ENCODE measurements at places on chromosomes 2 and 18.

DNA sequence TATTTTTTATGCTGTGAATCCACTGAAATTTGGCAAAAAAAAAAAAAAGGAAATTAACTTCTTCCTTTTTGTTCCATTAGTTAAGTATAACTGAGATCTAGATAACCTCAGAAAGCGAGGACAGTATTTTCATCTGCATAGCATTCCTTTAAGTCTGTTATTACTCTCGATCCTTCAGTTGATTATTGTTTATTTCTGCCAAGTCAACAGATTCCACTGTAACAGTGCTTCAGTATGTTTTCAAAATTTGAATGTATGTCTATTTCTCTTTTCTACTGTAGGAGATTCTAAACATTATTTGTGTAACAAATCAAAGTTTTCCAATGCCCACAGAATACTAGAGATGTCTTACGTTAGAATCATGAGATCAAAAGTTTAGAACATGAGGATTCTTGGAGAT is 133.1 kb upstream of the RGPD4 start:
- DNase-seq = no peak

GRCh38 chr2:3207091-3207491 is 170.5 kb downstream of the EIPR1 start:
- DNase-seq = no peak

GRCh38 chr18:30915336-30915988 is 127.1 kb downstream of the DSC3 start:
- DNase-seq = no peak

GRCh38 chr2:85597241-85597640 is 1.7 kb downstream of the RNF181 start:
- DNase-seq = no peak

- DNase-seq = no peak
Observed at GRCh38 chr18:24629921-24630320, 169.5 kb downstream of the HRH4 start.

DNA sequence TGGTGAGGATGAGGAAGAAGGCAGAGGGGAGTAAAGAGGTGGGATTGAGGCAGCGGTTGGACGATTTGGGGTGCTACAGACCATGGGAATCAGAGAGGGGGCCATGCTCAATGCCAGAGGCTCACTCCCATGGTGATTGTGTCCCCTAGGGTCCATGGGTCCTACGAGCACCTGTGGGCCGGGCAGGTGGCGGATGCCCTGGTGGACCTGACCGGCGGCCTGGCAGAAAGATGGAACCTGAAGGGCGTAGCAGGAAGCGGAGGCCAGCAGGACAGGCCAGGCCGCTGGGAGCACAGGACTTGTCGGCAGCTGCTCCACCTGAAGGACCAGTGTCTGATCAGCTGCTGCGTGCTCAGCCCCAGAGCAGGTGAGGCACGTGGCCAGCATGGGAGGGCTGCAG is 5.2 kb downstream of the CAPN10 start:
- DNase-seq = no peak

DNA sequence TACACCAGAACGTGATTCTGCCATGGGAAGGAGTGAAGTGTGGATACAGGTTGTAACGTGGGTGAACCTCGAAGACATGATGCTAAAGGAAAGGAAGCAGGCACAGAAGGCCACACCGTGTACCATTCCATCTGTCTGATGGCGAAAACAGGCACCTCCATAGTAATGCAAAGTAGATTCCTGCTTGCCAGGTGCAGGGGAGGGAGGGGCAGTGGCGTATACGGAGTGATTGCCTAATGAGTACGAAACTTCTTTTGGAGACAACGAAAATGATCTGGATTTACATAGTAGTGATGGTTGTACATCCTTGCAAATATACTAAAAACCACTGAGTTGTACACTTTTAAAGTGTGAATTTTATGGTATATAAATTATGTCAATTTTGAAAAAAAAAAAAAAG is 106.7 kb downstream of the GBX2 start:
- DNase-seq = no peak

- DNase-seq = no peak
Observed at GRCh38 chr2:62178741-62179271, 17.1 kb upstream of the B3GNT2 start.

- DNase-seq = no peak
Observed at GRCh38 chr2:161796192-161796591, 172.0 kb downstream of the SLC4A10 start.

DNA sequence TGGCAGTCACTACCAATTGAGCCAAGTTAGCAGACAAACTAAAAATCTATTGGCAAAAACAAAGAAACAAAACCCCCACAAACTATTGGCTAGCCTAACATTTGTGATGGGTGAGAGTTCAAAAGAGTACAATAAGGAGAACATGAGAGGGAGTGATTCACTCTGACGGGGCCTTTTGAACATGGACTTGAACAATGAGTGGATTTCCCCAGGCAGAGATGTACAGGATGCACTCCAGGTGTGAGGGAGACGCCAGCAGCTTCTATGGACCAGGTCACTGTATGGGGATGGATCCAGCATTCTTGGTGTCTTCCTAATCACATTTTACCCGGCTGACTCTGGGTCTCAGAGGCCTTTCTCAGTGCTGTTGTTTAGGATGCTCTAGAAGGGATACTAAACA is 167.5 kb upstream of the SMAD2 start:
- DNase-seq = no peak

DNA sequence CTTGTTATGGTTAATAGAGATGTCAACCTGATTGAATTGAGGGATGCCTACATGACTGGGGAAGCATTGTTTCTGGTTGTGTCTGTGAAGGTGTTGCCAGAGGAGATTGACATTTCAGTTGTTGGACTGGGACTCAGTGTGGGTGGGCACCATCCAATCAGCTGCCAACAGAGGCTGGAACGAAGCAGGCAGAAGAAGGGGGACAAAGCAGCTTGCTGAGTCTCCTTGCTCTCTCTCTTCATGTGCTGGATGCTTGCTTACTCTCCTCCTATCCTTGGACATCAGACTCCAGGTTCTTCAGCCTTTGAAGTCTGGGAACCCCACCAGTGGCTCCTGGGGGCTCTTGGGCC is 22.2 kb upstream of the SMAD4 start:
- no peak for DNase-seq

GRCh38 chr2:149258531-149258930 is 71.9 kb upstream of the LYPD6 start:
- DNase-seq = no peak

DNA sequence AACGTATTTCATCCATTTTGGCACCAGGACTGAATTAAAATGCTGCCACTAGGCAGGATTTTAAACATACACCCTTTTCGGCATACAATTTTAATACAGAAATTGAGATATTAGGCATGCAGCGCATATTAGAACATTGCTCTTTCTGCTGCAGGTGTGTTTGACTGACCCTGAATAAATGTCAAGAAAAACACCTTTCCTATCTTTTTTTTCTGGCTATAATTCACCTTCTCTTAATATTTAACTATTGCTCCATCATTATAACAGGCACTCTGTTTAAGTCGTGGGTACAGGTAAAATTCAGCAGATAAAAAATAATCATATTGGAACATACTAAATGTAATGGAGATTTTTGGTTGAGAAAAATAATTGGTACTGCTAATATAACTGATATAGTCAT is 905.9 kb downstream of the NRXN1 start:
- no peak for DNase-seq

DNA sequence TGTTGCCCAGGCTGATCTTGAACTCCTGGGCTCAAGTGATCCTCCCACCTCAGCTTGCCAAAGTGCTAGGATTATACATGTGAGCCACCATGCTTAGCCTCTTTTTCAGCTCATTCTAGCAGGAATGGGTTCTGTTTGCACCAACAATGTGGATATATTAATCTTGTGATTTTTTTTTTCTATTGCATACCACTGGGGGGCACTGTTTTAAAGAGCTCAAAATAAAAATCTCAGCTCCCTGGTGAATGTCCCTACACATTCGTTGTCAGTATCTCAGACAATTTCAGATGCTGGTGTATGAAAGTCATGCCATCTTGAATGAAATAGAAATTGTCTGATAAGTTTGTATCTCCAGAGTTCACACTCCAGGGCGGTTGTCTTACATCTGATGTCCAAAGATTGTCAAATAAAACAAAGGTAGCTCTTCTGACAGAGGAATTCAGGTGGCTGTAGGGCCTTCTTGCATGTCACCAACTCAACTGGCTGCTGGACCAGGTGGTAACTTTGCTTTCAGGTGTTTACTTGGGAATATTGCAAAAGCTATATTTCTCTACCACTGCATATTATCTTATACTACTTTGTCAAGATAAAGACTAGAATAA is 3.1 kb upstream of the MATN3 start:
- no peak for DNase-seq

DNA sequence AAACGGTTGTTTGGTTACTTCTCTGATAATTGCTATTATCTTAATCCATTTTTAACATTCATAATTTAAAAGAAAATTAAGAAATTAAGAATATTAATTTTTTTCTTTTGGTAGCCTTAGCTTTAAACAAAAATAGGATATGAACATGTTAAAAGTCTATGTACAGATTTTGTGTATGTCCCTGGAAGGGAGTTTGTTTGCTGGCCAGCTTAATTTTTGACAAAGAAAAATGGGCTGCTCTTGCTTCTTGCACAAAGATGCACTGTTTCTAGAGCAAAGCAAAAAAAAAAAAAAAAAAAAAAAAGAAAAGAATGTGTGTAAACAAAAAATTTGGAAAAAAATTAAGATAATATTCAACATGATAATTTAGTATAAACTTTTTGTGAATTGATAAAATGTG is 1.3 kb downstream of the RFTN2 start:
- DNase-seq = no peak

DNA sequence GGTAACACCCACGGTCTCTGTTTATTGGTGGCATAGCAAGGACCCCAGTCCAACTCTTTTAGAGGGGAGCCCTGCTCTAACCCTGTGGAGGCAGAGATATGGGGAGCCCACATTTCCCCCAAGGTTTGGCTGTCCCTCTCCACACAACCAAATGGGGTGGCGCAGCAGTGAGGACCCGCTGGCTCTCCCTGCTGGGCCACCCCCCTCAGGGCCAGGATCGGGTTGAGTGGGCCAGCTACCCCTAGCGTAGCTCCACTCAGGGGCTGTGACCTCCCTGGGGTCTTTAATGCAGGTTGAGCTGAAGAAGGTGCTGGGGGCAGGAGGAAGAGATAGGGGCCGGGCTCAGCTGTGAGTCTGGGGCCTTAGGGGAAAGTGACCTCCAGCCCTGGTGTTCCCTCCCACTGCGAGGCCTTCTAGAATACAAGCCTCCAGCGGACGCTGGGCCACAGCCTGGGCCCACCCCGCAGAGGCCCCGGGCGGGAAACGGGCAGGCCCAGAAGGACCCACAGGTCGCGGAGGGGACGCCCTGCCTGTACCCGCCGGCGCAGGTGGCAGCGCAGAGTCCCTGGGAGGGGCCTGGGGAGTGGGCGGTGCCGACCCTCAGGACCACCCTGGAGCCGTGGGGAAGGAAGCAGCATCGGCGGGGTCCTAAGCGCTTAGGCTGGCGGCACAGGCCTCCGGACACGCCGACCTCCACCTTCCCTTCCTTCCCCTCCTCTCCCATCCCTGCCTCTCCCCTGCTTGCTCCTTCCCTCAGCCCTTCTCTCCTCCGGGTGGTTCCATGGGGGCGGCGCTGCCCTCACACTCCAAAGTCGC is 9.6 kb downstream of the CROCC2 start:
- DNase-seq = no peak

DNA sequence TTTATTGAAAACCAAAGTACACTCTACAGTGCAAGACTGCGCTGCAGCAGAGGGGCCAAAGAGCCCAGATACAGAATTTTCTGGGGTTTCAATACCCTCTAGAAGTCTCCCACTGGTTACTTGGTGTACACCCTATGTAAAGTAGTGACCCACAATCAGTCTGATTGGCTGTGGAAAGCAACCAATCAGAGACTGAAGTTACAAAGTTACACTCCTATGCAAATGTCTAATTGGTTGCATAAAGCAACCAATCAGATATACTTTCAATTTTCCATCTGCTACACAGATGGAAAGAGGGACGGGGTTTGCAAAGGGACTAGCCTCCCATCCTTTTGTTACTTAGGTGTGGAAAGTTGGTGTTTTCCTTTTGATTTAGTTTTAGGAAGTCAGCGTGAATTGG is 198.9 kb upstream of the SH3BP4 start:
- DNase-seq = no peak

DNA sequence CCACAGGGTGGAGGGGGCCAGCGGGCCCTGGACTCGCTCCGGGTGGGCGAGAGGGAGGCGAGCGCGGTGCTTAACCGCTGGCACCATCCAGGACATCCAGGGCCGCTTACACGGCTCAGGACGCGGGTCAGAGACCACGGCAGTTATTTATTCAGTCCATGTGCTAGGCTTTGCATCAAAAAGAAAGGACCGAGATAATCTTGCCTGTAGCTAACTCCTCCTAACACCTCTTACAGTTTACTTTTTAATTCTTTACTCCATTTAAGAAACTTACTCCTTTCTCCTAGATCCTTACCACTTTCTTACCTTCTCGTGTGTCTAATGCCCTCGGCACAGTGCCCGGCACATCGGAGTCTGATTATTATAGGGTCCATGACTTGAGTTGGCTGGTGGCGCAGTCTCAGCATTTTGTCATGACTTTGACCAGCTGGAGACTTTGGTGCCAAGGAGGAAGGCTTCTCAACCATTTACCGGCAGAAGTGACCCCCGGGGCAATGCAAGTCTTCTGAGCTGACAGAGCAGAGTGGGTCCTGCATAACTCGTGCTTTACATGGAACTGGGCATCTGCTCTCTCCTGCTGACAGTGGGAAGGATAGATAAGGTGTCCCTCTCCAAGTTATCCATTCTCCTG is 503 bp downstream of the ANXA4 start:
- DNase-seq = peak; percentile 30

- peak; percentile 48 for DNase-seq
Observed at GRCh38 chr2:174326161-174327020, 8.4 kb upstream of the SP9 start.

DNA sequence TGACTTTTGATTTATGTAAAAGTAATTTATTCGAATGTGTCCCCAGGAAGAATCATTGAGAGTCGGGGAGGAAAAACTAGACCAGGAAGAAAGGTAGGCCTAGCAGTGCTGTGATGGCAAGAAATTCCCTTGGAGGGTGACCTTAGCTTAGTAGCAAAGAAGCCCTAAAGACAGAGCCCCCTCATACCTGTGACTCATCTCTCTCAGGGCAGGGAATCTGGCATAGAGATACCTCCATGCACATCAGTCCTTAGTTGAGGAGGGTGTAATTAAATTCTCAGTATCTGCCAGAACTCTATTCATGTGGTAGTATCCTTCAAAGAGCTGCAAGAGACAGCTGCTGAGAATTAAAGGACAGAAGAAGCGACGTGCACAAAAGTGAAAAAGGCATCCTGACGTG is 360.3 kb downstream of the FBXO15 start:
- DNase-seq = no peak

DNA sequence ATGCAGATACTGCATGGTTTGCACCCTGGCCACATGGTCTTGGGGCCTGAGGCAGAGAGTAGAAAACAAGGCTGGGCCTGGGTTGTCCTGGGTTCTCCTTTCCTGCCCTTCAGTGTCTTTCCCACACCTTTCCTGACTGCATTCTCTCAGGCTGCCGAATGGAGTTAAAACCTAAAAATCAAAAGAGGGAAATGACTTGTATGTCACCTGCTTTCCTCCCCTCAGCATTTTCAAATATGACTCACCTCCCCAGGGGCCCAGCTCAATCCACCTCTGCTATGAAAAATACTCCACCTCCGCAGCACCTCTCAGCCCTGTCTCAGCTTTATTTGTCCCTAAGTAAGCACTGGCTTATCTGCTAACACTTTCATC is 457.8 kb upstream of the MEX3C start:
- no peak for DNase-seq

GRCh38 chr18:49890041-49890440 is 76.7 kb upstream of the ACAA2 start:
- no peak for DNase-seq

- no peak for DNase-seq
Observed at GRCh38 chr2:72023678-72024390, 123.8 kb downstream of the CYP26B1 start.

Data from stimulated activated CD8-positive, alpha-beta memory T cell treated with anti-CD3 and anti-CD28 coated beads, Interleukin-4, amount 100 ng/mL, for 48 hours (primary cell).